Heart left ventricle (tissue), 16 donors: ENCODE measurements at places on chromosomes 3 and 15. TPM values are rescaled to one million over a fixed set of nuclear protein-coding genes. Genes with fewer than 3 reads are reported as not detected.
A peak's percentile ranks its signal among the peaks of the same experiment; 100 is the strongest.

CERS3 gene
- not detected for total RNA-seq

IL17RC gene
- 21.5 TPM for total RNA-seq

CASR gene
- total RNA-seq, result not detected

NR2E3 gene
- total RNA-seq, result not detected

CISH gene
- 50.3 TPM for total RNA-seq

SLC22A13 gene
- 0.24 TPM for total RNA-seq

DNA sequence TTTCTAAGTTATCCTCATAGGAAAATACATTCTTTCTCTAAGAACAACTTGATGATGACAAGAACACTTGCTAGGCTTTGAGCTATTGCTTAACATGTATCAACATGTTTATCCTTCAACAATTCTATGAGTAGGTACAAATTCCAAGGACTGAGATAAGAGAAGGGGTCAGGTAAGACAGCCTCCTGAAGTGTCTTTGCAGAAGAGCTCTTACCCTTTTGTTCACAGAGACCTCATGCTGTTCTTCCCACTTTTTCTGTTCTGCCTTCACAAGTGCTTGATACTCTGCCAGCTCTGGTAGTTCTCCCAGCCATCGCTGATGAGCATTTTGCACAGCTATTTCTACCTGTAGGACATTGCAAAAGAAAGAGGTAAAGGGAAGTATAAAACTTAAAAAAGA is 50.9 kb downstream of the CEP152 start:
- no peak for DNase-seq

DNA sequence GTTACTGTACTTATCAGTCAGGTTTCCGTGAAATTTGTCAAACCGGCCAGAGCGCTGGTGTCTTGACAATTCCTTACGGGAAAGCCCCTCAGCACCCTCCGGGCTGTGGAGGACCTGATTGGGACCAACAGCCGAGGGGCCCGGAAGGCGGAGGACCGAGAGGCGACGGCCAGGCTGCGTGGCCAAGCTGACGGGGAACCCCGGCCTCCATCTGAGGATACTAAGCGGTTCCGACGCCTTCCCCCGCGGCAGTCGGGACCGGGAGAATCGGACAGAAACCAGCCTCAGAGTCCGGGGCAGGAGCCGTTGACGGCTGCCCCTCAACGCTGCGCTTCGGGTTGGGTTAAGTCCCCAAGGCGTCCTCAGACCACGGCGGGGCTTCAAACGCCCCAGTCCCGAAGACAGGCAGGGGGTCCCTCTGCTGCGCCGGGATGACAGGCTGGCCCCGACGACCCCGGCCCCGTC is 499 bp downstream of the ALDH1A2 start:
- peak; percentile 40 for DNase-seq

DNA sequence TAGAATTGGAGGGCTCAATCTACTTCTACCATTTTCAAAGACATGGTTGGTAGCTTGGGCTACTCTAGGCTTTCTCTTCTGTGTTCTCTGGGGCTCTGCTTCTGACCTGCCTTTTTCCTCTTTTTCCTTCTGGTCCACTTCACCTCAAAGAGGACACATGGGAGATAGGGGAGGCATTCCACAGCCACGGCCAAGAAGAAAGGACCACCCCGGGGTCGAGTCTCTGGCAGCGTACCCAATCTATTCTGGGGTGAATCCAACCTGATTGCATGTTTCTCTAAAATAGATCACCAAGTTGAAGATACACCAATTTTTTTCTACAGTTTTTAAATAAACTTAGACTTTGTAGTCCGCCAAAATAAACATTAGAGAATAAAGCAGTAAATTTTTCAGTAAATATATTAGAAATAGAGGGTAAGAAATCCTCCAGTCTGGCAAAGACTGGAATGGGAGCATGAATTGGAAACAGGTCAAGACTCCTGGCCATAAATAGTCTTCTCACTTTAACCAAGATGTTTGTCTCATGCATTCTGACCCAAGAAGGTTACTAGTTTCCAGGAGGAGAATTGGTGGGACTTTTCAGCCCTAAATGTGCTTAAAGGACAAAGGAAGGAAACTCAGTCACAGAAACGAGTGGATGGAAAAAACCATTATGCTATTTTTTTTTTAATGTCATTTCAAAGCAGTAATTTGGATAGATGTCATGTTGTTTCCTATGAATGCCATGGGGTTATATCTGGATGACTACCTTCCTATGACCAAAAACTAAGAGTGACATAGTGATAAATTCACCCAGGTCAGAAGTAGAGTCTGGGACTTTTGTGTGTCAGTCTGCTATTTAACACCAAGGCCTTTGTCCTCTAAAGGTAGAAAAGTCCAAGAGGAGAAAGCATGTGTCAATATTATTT is 71.3 kb upstream of the PHLDB2 start:
- DNase-seq, result no peak

DNA sequence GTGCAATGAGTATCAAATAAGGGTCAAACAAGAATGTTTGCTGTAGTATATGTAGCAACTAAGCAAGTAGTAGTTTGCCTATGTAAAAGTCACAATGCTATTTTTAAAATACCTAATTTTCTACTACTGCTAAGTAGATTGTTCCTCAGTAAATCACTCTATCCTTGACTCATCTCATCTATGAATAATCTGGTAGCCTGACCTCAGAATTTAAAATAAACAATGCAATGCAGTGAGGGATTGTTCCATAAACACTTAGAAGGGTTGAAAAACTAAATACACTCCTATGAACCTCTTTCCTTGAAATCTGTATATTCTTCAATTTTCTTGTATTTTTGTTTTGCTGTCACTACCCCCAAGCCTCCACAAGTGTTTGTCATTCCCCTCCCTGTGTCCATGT is 253.3 kb downstream of the TBC1D5 start:
- DNase-seq, result no peak

- DNase-seq, result no peak
Measured at GRCh38 chr3:102165367-102165766, 269.4 kb upstream of the ZPLD1 start.

DNA sequence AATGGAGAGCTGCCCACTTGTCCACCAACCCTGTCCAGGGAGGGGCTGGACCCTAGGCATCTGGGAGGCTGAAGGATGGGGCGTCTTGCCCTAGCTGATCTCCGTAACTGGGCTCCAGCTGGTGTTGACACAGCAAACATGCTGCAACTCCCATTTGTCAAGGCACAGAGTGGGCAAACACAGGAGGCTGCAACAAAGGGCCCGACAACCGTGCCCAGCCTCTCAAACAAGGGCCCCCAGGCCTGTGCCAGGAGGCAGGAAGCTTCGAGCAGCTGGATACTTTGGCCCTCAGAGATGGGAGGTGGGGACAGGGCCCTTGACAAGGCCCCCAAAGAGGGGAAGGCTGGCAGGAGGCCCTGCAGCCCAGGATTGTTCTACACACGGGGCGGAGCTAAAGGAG is 64.2 kb upstream of the TMEM115 start:
- DNase-seq, result no peak

DNA sequence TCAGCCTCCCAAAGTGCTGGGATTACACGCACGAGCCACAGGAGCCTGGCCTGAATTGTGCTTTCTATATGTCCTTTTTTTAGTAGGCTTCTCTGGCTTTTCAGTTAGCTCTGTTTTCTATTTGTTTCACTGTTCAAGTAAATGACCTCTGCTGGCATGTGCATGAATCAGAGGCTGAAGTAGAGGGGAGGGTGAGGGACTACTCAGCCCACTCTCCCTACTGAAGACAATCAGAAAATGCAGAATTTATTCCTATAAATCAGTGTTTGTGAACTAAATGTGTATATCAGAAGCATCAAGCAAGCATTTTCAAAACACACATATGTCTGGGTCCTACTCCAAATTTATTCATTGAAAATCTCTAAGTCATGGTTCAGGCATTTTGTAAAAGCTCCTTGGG is 45.0 kb downstream of the ZMAT3 start:
- DNase-seq, result no peak

- no peak for DNase-seq
Measured at GRCh38 chr3:53257465-53257864, 1.6 kb upstream of the TKT start.

DNA sequence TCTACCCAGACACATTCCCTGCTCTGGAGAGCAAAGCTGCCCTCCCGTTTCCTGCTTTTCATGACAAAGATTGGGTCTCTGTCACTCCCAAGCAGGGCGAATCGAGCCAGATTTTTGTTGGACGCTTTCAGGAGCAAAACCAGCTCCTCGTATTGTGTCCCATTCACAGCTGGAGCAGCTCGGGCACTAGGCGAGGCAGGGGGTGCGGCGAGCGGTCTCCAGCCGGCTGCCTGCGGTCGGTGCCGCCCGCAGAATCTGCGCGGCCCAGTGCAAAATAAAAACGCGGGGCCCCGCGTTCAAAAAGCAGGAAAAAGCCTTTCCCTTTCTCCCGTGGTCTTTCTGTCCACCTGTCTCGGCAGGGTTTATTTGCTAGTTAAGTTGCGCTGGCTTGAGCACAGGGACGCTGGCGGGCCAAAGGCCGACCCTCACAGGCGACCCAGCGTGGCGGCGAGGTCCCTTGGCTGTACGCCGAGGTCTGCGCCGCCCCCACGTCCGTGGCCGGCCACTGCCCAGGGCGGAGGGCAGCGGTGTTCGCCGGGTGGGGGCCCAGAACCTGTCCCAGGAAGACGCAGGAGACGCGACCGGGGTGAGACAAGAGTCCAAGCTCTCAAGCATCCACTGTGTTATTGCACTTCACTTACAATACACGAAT is 71.2 kb downstream of the CYP19A1 start:
- DNase-seq, result peak; percentile 70

GRCh38 chr15:48929661-48930060 is 34.1 kb downstream of the SHC4 start:
- DNase-seq, result no peak

DNA sequence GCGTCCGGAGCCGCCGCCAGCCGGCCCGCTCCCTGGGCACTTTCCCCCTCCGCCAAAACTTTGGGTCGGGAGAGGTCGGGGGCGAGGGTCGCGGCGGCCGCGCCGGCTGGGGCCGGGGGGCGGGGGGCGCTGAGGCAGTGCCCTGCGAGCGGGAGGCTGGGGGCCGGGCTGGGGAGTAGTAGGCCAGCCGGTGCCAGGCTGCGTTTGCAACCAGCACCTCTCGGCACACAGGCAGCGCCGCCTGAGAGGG is 452 bp downstream of the BBX start:
- DNase-seq, result no peak

DNA sequence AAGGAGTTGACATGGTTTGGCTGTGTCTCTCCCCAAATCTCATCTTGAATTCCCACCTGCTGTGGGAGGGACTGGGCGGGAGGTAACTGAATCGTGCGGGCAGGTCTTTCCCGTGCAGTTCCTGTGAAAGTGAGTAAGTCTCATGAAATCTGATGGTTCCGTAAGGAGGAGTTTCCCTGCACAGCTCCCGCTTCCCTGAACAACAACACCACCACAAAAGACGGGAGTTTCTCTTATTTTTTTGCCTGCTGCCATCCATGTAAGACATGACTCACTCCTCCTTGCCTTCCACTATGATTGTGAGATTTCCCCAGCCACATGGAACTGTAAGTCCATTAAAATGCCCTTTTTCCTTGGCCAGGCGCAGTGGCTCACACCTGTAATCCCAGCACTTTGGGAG is 22.7 kb downstream of the XXYLT1 start:
- DNase-seq, result no peak

GRCh38 chr15:69574506-69574905 is 121.9 kb downstream of the RPLP1 start:
- no peak for DNase-seq

- no peak for DNase-seq
Measured at GRCh38 chr3:155497930-155498647, 204.6 kb upstream of the STRIT1 start.

DNA sequence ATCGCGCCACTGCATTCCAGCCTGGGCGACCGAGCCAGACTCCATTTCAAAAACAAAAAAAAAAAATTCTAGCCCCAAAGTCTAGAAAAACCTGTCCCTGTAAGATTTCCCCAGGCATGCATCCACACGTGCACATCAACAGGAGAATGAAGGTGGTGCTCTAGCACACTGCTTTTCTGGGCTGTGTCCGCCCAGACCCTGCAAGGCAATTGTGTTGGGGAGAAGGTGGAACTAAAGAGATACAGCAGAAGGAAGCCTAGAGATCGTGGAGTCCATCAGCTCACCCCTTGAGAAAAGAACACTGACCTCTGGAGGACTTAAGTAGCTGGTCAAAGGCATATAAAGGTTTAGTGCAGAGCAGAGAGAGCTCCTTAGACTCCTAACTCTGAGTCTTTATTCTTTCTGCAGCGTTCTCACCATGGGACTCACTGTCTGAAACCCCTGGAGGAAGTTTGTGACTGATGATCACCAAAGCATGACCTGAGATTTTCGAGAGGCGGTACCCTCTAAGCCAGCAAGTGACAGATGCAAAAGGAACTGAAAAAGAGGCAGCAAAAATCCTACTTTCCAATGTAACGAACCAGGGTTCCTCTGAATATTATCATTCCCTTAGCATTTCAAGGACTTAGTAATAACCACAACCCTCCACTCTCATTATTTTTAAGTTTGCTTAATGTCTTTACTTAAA is 179.8 kb downstream of the MEX3B start:
- DNase-seq, result no peak

DNA sequence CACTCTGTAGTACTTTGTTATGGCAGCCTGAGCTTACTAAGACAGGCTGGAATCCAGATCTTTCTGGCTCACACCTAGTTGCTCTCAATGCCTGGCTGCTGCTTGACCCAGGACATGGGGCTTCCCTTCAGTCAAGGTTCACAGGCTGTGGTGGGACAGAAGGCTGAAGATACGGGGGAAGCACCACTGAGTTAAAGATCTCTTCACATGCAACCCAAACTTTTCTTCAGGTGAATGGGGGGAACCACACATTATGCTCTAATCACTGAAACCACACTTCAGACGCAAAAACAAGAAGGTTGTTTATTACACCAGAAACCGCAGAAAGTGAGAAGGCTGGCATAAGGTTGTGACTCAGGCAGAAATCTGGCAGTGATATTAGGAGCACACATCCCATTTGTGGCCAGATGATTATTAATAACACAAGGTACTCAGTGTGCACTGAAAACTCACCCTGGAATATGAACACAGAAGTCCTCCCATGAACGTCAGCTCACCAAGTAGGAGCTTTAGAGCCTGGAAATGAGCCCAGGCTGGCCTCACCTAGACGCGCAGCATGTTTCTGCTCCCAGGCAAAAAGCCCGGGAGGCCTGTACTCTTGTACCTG is 230.5 kb upstream of the CHRNA7 start:
- no peak for DNase-seq

DNA sequence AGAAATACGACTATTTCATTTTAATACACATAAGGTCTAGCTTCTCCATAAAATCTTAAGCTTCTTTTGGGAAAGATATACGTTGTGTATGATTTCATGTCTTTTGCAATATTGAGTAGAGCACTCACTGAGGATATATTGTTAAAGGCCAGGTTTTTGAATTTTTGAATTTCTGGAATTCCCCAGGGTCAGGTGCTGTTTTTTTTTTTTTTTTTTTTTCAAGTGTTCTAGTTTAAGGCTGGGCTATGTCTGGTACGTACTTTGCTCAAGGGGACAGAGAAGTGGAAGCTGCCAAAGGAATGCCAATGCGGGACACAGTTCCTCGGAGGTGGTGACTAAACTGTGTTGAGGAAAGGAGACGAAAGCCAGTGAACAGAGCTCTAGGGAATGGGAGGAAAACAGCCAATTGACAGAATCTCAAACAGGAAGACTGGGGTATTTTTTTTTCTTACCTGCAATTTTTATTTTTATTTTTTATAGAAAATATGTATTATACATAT is 510.5 kb upstream of the CBLB start:
- no peak for DNase-seq

GRCh38 chr3:49670940-49671290 is 3.2 kb upstream of the APEH start:
- DNase-seq, result no peak

GRCh38 chr3:50336452-50337174 is 4.0 kb downstream of the RASSF1 start:
- no peak for DNase-seq
